ENCODE measurements at places on chromosomes 11 and 22.
A peak's percentile ranks its signal among the peaks of the same experiment; 100 is the strongest.

DNA sequence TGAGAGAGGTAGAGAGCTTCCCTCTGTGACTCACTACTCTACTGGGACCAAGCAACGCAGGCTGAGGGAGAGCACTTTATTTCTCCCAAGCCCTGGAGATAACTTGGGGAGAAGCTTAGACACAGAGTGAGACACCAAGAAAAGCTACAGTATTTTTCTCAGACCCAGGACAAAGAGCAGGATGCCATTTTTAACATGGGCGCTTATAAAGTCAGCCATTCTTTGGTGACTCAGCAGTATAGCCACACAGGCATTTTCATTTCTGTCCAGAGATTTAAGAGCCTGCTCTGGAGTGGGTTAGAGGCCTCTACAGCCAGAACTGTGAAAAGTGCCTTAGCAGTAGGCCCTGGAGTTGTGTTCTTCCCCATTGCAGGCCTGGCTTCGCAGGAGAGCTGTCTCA, 55.0 kb upstream of the GLYAT start:
- DNase-seq, result peak; percentile 11

DNA sequence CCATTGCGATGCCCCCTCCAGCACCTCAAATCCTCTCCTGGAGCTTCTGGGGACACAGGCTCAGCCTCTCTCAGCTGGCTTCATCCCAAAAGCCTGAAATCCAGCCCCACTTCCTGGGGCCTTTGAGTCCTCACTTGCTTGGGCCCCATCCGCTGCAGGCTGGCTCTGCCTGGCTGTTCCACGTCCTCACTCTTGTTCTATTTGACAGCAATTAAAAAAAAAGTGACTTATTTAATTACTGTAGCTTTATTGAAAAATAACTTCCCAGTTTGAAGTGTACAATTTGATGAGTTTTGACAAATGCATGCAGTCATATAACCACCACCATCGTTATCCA, 27.2 kb downstream of the PARVG start:
- DNase-seq, result no peak

DNA sequence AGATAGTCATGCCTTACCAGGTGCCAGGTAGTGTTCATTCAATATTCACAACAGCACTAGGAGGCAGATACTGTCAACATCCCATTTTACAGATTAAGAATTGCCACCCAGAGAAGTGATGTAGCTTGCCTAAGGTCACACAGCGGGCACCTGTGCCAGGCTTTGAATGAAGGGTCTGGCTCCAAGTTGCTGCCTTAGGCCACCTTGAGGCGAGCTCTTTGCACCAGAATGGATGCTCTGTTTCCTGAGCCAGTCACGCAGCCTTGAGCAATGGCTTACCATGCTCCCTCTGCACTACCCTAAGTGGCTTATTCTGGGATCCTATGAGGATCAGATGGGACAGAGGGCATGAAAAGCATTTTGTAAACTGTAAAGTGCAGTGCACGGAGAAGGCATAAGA, 25.1 kb upstream of the TIMP3 start:
- no peak for DNase-seq

DNA sequence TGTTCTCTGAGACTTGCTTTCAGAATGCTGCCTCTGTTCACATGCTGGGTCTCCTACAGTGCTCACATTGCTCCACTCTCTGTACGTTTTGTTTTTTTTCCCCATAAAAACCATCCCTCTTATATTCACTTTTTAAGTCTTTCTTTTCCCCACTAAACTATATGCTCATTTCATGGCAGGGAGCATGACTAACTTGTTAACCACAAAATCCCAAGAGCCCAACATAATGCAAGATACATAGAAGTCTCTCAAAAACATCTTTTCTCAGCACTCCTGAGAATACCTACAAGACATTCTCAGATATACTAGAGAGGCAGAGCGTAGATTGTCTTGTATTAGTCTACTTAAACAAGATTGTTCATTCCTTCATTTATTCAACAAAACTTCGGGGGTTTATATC, 73.3 kb downstream of the FAM76B start:
- DNase-seq, result peak; percentile 12

DNA sequence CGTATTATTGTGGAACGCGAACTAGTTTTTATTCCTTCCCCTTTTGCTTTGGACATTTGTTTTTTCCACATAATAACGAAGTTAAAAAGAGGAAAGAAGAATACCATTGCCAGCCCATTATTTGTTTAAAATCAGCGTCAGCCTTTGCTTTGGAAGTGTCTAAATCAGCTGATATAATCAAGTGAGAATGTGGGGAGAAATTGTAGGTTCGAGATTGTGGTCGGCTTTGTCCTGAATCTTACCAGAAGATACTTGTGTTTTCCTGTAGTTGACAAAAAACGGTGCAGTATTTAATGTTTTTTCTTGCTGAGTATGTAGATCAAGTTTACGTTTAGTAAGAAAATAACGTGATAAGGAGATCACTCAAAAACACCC, 935 bp downstream of the ZNF143 start:
- peak; percentile 35 for DNase-seq

- no peak for DNase-seq
These were observed 21.5 kb upstream of the AIFM3 start for GRCh38 chr22:20945578-20945934.

DNA sequence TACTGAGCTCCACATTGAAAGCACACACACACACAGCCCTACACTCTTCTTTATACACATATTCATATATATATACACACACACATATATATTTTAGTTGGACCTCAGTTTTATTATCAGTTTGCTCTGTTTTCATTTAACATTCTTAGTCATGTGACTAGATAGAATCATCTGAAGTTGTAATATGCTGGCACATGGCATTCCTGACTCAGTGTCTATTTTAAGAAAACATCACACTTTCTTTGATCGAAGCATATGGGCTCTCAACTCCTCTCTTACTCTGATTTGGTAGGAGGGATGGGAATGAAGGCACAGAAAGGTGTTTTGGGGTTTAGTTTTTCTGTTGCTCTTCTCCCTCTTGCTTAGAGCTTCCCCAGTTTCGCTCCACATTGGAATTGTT, 24.8 kb downstream of the AMOTL1 start:
- DNase-seq, result no peak

DNA sequence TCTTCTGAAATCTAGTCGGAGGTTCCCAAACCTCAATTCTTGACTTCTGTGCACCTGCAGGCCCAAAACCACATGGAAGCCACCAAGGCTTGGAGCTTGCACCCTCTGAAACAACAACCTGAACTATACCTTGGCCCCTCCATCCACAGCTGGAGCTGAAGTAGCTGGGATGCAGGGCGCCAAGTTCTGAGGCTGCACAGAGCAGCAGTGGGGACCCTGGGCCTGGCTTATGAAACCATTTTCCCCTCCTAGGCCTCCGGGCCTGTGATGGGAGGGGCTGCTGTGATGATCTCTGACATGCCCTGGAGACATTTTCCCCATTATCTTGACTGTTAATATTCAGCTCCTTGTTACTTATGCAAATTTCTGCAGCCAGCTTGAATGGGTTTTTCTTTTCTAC, 38.3 kb upstream of the MMP7 start:
- no peak for DNase-seq

GRCh38 chr11:24872651-24873311, 375.9 kb downstream of the LUZP2 start:
- no peak for DNase-seq

DNA sequence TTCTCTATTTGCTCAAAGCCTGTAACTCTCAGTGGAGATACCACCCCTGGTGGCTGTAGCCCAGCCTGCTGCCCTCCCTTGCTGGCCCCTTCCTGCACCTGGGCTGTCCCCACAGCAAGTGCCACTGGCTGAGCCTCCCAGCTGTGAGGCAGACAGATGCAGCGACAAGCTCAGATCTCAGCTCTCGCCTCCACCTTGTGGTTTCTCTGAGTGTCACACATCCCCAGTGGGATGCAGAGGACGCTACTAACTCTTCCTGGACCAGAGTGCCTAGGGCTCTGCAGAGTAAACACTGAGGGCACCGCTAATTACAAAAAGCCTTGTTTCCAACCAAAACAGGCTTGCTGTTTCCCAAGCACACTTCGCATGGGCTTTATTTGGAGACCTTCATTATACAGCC, 8.9 kb downstream of the YPEL1 start:
- no peak for DNase-seq

DNA sequence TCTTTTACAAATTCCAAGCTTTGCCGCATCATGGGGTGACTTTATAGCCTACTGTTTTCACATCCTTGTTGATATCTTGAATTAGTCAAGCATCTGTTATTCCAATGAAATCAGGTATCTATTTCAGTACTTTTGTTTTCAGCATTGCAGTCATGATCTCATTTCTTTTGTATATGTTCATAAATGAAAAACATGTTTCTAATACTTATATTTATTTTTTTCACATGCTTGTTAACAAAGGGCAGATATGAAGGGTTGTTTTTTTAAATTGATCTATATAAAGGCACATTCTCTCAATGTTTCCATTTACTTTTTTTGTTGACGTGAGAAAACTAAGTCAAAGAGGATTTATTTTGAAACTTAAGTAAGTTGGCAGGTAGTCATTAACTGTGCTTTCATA, 964.8 kb downstream of the JRKL start:
- no peak for DNase-seq
